ENCODE measurements at places on chromosomes 12 and 14. TPM values are rescaled to one million over a fixed set of nuclear protein-coding genes. Genes with fewer than 3 reads are reported as not detected.
A peak's percentile ranks its signal among the peaks of the same experiment; 100 is the strongest.

DNA sequence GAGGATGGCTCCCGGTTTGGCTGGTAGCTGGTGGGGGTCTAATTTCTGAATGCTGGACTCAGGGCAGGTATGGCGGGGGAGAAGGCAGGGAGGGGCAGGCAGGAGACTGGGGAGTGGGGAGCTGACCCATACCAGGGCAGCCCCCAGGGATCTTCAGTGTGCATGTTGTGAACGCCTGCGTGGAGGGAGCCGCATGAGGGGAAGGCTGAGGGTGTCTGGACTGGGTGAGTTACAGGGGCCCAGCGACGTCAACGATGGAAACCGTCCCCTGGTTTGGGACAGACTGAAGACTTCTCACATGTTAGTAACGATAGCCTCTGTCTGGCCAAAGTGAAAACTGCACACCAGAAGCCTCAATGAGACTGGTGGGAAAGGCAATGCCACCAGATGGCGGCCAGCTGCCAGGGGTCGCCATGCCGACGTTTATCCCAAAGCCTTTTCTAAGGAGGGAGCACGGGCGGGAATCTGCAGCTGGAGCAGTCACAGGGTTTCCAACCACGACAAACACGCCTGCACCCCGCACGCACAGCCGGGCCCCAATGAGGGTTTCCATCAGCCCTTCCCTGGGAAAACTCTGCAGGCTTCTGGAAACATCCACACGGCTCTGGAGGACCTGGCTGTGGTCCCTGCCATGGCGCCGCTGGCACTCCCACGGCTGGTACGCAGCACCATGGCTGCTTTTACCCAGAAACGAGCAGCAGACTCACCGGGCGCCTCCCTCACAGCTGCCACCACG lies 14.0 kb downstream of the PGAM5 start:
- no peaks in the 10 kb centered on the region for H3K4me1 ChIP-seq
- peaks cover 95% of the 10 kb centered on the region for H3K36me3 ChIP-seq
- H3K4me3 ChIP-seq = no peak overlapping the region
- no peak for DNase-seq
- no peaks in the 10 kb centered on the region for H3K27me3 ChIP-seq

- no peaks in the 10 kb centered on the region for H3K4me1 ChIP-seq
- no peak overlapping the region for H3K27ac ChIP-seq
- no peak for DNase-seq
- no peaks in the 10 kb centered on the region for H3K27me3 ChIP-seq
- H3K36me3 ChIP-seq = no peaks in the 10 kb centered on the region
These were observed 219.7 kb downstream of the SLC25A21 start for GRCh38 chr14:36952689-36953088.

DNA sequence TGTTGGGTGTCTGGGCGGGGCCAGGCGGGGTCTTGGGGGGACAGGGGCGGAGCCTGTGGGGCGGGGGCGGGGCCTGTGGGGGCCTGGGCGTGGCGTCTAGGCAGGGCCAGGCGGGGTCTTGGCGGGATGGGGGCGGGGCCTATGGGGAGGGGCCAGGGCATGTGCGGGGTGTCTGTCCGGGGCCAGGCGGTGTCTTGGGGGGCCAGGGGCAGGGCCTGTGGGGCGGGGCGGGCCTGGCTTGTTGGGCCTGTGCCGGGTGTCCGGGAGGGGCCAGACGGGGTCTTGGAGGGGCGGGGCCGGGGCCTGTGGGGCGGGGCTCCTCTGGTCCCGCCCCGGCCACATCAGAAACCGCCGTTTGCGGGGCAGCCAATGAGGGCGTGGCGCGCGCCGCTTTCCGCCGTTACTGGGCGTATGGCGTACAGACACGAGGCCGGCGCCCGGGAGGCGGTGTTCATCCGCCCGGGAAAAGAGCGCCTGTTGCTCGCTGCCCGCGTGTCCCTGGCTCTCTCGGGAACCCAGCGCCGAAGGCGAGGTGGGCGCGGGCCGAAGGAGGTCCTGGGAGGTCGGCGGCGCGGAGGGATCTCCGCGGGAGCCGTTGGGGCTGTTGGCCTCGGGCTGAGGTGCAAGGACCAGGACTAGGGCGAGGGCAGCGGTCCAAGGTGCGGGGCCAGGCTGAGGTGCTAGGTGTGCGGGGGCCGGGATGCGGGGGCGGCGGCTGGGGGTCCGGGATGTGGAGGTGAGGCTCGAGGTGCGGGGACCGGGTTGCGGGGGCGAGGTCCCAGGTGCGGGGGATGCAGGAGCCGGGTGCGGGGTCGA lies at the start of gene PIWIL1:
TSS of gene PIWIL1 (plus strand) at position 400 of the 816 bp plus-strand sequence. CDS start 4,705 bp downstream, outside the sequence.
- no peaks in the 10 kb centered on the region for H3K4me1 ChIP-seq
- H3K4me3 ChIP-seq = no peak within 1 kb of the TSS
- no peak within 1 kb of the TSS for H3K27ac ChIP-seq
- peaks cover 21% of the 10 kb centered on the region for H3K27me3 ChIP-seq

Gene TMTC1
- total RNA-seq = 24.8 TPM

DNA sequence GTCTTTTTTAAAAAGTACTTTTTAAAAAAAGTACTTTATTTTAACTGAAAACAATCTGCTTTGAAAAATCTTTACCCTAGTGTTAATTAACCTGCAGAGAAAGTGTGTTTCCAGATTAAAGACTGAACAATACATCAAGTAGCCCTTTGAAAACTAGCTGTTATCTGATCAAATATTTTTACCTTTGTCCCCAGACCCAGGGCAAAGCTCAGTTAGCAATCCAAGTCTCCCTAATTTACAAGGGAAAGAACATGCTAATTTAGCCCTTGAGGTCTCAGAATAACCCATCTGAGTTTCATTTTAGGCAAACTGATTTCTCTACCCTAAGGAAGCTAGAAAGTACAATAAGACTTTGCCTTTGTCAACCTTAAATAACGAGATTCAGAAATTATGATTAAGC lies 91.2 kb downstream of the PPM1H start:
- DNase-seq = no peak
- no peaks in the 10 kb centered on the region for H3K27me3 ChIP-seq
- no peak overlapping the region for H3K4me3 ChIP-seq
- no peak overlapping the region for H3K27ac ChIP-seq

GRCh38 chr12:19972325-19973288 lies 395.7 kb upstream of the PDE3A start:
- no peaks in the 10 kb centered on the region for H3K27me3 ChIP-seq
- no peak overlapping the region for H3K27ac ChIP-seq
- no peak for DNase-seq
- no peak overlapping the region for H3K4me3 ChIP-seq

- no peak overlapping the region for H3K27ac ChIP-seq
- no peak for DNase-seq
- H3K4me3 ChIP-seq = no peak overlapping the region
- H3K36me3 ChIP-seq = peaks cover 88% of the 10 kb centered on the region
These were observed 20.5 kb downstream of the AGAP2 start for GRCh38 chr12:57717846-57718640.

DNA sequence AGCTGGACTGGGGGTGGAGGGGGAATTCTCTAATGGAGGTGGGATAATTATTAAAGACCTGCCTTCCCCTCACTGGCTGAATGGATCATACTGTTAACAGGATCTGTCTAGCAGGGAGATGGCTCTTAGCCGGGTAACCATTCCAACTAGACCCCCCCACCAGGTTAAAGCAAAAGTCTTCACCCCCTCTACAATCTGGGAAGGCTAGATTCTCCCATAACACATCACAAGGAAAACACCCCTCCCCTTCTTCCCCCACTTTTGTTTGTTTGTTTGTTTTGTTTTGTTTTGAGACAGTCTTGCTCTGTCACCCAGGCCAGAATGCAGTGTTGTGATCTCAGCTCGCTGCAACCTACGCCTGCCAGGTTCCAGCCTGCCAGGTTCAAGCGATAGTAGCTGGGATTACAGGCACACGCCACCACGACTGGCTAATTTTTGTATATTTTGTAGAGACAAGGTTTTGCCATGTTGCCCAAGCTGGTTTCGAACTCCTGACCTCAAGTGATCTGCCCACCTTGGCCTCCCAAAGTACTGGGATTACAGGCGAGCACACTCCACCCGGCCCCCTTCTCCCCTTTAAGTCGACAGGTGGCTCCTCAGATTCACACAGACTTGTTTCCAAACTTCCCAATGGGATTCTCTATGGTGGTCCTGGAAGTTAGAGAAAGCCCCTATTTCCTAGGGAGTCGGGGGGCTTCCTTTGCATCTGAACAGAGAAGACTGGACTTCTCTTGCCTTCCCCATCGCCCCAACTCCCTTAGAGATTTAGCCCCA lies 3.5 kb upstream of the BAZ2A start:
- H3K27ac ChIP-seq = peak overlapping the region; percentile 91
- H3K27me3 ChIP-seq = no peaks in the 10 kb centered on the region
- peak overlapping the region; percentile 92 for H3K4me3 ChIP-seq

- H3K27me3 ChIP-seq = no peaks in the 10 kb centered on the region
- no peaks in the 10 kb centered on the region for H3K36me3 ChIP-seq
- DNase-seq = no peak
- no peak overlapping the region for H3K4me3 ChIP-seq
- H3K27ac ChIP-seq = no peak overlapping the region
These were observed 181.5 kb upstream of the ATP2B1 start for GRCh38 chr12:89890161-89890560.

Gene ALKBH2
- 9.6 TPM for total RNA-seq
